ENCODE measurements at places on chromosomes 13 and 19.

GRCh38 chr19:46124638-46125115 lies at the start of gene IGFL3:
Gene IGFL3, minus strand, starts transcription at chr19:46124688. Its CDS starts 39 bp downstream, at chr19:46124649.
- DNase-seq = no peak

- no peak for DNase-seq
These were observed 2.7 kb downstream of the PRKACA start for GRCh38 chr19:14114854-14115253.

DNA sequence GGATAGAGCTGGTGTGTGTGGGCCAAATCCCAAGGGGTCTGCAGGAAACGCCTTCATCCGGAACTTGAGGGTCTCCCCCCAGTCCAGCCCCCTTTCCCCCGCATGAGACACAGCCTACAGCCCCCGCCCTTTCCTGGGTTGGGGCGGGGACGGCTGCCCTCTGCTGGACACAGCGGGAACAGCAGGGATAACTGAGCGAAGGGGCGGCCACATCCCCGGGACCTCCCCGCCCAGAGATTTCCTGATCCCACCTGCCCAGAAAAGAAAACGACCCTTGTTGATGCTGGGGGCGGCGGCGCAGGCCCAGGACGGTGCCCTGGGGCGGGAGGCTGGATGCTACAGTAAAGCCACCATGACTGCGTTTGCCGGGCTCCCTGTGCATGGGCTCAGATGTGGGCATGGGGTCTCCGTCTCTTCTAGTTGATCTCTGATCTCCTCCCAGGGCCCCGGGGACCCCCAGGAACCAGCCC lies 14.2 kb downstream of the ONECUT3 start:
- peak; percentile 51 for DNase-seq

DNA sequence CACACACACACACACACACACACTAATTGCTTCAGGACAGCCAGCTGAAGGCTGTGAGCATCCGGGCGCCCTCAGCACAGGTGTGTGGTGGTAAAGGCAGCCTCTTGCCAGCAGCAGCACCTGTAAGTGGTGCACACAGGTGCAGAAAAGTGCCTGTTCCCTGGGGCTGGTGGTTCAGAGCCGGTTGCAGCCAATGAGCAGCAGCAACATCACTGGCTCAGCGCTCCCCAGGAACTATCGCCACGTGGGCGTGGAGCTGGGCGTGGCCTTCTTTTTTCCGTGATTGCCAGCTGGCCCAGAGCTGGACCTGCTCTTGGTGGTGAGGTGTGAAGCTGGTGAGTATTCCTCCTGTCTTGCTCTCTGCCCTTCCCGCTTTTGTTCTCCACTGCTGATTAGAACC lies at the start of gene NLRP5:
Gene NLRP5, plus strand, starts transcription at position 289 of the 400 bp plus-strand sequence.
- DNase-seq = peak; percentile 19

DNA sequence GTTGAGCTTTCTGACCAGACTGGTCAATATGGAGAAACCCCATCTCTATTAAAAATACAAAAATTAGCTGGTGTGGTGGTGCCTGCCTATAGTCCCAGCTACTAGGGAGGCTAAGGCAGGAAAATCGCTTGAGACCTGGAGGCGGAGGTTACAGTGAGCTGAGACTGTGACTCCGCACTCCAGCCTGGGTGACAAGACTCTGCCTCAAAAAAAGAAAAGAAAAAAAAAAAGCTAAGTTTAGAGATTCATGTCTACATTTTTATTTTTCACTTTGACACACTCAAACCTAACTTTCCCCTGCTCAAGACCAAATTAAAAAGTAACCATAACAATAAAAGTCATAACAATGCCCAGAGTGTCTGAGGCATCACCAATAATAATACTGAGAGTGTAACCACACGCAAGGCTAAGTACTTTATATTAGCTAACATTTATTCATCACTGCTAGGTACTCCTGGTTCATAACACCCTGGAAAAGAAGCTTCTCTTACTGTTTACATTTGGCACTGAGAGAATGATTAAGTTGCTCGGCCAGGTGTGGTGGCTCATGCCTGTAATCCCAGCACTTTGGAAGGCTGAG lies 5.7 kb downstream of the IRGC start:
- no peak for DNase-seq

GRCh38 chr19:44142059-44142433 lies 692 bp downstream of the ZNF234 start:
- DNase-seq = no peak

DNA sequence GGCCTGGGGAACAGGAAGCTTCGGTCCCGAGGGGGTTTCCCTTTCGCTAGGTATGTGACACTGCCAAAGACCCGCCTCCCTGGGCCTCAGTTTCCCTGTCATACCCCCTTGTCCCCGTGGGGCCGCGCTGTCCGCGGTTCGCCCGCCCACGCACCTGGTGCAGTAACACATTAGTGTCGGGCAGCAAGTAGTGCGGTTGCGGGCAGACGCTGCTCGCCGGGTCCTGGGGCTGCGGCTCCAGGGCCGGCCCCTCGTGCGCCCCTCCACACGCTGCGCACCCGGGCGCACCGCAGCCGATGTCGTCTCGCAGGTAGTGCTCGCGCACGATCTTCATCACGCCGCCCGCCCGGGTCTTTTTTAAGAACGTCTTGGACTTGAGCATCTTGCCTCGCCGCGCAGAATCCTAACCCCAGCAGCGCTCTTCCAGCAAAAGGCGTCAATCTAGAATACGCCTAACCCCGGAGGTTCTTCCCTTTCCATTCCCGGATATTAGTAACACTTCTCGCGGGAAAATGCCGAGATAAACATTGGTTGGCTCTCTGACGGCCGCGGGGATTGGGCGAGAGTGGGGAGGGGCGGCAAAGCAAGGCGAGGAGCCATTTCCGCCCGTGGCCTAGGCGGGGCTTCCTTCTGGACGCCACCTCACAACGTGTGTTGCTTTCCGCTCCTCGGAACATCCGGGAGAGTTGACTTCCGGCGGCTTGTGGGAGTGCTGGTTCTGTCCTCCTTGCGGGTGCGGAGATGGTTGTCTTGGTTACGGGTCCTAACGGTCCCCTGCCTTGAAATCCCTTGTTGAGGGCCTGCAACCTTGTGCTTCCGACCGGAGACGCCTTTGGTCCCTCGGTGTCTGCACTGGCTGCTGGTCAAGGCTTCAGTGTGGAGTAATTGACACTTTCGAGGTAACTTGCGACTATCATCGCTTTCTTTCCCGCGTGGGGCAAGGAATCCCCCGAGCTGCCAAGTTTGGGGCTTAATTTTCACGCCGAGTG lies at the start of the genes DIS3 and PIBF1:
Gene DIS3, minus strand, starts transcription at position 450 of the 989 bp plus-strand sequence. Its CDS starts 68 bp downstream, at position 382.
Gene PIBF1, plus strand, starts transcription at position 683 of the 989 bp plus-strand sequence. CDS start 1,337 bp downstream, outside the sequence.
- DNase-seq = peak; percentile 100

- DNase-seq = no peak
These were observed 303.6 kb upstream of the PRR20A start for GRCh38 chr13:56837161-56837560.

GRCh38 chr19:18741124-18742121 lies 49.7 kb downstream of the COMP start:
- peak; percentile 77 for DNase-seq

GRCh38 chr19:21308773-21309172 lies 20.4 kb downstream of the ZNF708 start:
- no peak for DNase-seq

- no peak for DNase-seq
These were observed 642 bp downstream of the ZNF571 start for GRCh38 chr19:37593996-37594303.

DNA sequence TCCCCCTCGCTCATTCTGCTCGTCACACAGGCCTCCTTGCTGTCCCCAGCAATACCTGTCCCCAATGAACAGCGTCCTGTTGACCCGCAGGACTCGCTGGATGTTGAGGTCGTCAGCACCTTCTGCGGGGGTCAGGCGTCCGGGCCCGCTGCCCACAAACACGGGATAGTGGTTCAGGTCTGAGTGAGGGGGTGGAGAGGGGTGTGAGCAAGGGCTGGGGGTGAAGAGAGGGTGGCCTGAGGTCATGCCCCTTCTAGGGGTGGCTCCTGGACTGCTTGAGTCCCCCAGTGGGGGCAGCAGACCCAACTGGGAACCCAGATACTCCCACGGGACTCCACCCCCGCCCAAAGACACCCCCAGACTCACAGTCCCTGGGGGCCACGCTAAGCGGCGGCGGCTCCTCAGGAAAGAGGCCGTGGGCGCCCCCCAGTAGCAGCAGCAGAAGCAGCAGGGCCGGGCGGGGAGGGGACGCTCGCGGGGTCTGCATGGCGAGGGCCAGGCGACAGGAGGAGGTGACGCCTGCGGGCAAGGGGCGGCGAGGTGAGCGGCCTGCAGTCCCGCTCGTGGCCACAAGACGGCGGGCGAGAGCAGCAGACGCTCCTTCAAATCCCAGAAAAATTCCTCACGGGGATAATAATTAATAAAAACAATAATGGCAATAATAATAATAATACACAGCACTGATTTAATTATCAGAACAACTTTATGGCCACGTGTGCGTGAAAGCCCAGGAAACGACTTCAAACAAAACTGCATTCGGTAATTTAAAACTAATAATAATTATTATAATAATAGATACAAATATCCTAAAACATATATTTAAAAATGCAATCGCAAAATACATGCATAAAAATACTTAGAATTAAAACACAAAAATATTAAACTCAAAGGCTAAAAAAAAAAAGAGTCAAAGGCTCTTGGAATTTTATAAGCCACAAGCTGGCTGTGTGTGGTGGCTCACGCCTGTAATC lies 1.2 kb downstream of the SEMA6B start:
- peak; percentile 31 for DNase-seq

DNA sequence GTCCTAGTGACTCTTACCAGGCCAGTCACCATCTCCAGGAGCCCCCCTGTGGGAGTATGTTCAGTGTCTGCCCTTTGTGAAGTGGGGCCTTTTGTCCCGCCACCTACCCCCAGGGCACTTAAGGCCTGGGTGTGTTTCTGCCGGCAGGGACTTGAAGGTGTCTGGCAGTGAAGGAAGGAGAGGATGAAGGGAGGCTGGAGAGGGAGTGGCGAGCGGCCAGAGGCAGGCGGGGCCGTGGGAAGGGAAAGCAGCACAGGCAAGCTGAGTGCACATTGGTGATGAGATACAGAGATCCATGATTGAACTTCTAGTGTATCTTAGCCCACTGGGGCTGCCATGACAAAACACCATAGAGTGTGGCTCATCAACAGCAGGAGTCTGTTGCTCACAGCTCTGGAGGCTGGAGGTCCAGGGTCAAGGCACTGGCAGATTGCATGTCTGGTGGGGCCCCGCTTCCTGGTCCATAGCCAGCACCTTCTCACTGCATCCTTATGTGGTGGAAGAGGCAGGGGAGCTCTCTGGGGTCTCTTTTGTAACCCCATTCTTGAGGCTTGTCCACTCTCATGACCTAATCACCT lies 17.5 kb downstream of the CUL4A start:
- DNase-seq = no peak

DNA sequence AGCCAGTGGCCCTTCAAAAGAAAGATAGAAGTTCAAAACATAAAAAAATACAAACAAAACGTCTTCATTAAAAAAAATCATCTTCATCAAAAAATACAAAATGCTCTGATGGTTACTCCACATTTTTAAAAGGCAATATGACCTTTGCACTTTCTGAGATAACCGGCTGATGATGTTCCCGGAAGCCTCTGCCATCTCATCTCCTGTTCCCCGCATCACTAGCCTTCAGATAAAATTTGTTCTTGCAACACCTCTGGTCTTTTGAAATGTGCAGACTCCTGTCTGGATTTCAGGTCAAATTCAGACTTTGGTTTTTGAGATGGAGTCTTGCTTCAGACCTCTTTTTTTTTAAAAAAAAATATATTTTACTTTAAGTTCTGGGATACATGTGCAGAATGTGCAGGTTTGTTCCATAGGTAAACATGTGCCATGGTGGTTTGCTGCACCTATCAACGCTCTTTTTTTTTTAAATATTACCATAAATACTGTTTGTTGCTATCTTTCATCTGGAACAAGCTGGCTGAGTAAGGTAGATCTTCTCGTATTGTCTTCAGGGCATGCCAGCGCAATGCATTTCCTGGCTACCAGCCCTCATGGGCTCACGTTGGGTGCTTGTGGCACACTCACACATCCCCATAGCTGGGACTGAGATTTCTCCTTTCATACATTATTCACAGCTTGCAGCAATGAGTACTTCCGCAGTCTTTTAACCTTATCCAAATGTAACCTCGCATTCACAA lies 418.9 kb upstream of the ARGLU1 start:
- DNase-seq = no peak

GRCh38 chr19:38580080-38580479 lies 37.7 kb downstream of the MAP4K1 start:
- no peak for DNase-seq

- no peak for DNase-seq
These were observed at the start of gene CYP2S1 for GRCh38 chr19:41192574-41193429. Gene CYP2S1, plus strand, starts transcription at chr19:41193219. Its CDS starts 46 bp downstream, at chr19:41193265.

DNA sequence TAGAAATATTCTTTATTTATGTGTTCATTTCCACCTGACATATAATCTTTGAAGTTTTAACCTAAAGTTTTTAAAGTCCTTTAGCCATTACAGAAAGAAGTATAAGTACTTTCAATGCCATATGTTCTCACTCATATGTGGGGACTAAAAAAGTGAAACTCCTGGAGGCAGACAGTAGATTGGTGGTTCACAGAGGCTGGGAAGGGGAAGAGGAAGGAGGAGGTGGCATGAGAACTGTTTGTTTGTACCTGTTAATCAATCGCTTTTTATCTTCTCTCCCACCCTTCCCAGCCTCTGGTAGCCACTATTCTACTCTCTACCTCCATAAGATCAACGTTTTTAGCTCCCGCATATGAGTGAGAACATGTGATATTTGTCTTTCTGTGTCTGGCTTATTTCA lies 131.1 kb downstream of the MYO16 start:
- no peak for DNase-seq

DNA sequence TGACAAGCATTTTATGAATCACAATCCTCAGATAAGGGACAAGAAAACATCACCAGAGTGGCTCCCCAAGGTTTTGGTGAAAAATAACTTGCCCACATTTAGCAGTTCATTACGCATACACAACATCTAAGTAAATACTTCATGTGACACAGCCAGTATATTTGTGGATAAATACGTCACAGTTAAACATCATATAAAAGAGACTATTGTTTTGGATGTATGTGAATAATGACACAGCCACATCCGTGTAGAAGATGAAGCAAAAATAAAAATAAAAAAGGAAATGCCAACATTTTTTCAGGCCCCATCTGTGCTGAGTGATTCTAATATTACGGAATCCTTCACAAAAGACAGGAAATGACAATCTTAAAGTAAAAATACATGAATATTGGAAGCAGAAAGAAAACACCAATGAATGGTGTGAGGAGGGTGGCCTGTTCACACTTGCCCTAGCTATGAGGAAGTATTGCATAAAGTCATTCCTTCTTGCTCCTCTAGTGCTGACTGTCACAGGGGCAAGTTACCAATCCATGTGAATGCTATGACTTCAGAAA lies 457.1 kb downstream of the KLF12 start:
- no peak for DNase-seq

DNA sequence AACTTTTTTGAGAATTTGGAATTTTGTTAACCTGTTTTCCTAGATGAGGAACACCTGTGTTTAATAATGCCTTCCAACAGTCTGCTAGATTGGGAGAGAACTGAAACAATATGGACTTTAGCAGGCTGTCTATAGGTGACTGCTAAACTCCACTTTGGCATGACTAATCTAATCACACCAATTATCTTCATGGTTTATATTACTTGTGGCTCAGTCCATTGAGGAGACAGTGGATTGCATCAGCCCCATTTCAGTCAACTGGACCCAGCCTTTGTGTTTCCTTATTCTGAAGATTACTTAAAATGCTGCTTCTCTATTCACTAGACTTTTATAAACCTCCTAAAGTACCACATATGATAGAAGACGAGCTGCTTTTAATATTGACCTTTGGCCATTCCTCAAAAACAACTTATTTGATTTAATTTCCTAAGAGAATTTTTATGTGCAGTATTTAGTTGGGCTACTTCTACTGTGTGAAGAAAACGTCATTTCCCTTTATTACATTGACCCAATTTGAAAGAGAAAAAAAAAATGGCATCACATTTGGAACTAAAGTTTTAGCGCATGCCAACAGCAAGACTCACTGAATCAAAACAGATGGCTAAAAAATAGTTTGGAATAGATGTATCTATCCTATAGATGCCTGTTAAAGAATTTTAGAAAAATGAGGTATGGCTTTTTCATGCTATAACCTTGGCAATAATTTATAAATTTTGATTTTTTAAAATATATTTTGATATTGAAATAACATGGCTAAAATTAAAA lies 295.8 kb downstream of the NDFIP2 start:
- no peak for DNase-seq
